ENCODE measurements at places on chromosomes 3 and 15.

GRCh38 chr3:25690768-25691533, 26.2 kb upstream of the TOP2B start:
- no peak for DNase-seq

DNA sequence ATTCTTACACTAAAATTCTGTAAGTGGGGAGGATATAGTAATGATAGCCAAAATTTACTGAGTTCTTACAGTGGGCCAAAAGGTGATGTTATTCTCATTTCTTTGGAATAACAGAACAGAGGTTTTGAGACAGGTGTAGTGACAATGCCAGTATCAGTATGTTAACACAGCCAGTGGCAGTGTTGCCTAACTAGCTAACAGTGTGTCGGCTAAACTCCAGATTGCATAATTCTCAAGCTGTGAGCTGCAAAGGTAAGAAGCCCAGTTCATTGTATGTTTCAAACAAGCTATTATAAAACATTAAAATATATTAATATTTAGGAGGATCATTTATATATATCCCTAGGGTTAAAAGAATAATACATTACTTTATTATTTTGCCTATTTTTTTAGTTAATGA, 920 bp downstream of the SLC15A2 start:
- no peak for DNase-seq

GRCh38 chr3:158747417-158747816, 15.2 kb upstream of the RARRES1 start:
- DNase-seq = no peak

DNA sequence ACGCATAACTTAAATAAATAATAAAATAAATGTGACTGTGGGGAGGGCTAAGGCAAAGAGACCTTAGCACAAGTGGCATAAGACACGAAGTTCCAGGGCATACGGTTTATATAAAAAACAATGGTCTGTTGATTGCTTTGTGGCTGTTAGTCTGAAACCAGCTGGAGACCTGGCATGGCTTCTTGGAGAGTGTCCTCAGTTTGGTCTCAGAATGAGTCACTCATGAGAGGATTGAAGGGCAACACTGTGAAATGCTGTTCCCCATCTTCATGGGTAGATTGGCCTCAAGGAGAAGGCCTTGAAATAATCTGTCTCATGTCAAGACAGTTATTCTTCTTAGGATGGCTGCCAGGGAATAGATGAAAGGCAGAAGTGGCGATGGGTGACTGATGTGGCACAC, 62.2 kb downstream of the SOX2 start:
- no peak for DNase-seq

- no peak for DNase-seq
These were observed 810.5 kb upstream of the NECTIN3 start for GRCh38 chr3:110261141-110261540.

- no peak for DNase-seq
These were observed 35.0 kb upstream of the LRRC3B start for GRCh38 chr3:26587571-26587970.

- DNase-seq = no peak
These were observed 702 bp upstream of the GPX1 start for GRCh38 chr3:49358884-49359225.

- no peak for DNase-seq
These were observed 74.7 kb downstream of the BTD start for GRCh38 chr3:15676259-15676658.

All from stimulated activated CD8-positive, alpha-beta memory T cell treated with anti-CD3 and anti-CD28 coated beads, Interleukin-7, amount 100 ng/mL, for 1 hour (primary cell).